Fibroblast of skin of scalp (primary cell): ENCODE measurements at places on chromosomes 12 and 14.

- DNase-seq = no peak
Measured at GRCh38 chr14:77310026-77310425, 10.7 kb downstream of the POMT2 start.

DNA sequence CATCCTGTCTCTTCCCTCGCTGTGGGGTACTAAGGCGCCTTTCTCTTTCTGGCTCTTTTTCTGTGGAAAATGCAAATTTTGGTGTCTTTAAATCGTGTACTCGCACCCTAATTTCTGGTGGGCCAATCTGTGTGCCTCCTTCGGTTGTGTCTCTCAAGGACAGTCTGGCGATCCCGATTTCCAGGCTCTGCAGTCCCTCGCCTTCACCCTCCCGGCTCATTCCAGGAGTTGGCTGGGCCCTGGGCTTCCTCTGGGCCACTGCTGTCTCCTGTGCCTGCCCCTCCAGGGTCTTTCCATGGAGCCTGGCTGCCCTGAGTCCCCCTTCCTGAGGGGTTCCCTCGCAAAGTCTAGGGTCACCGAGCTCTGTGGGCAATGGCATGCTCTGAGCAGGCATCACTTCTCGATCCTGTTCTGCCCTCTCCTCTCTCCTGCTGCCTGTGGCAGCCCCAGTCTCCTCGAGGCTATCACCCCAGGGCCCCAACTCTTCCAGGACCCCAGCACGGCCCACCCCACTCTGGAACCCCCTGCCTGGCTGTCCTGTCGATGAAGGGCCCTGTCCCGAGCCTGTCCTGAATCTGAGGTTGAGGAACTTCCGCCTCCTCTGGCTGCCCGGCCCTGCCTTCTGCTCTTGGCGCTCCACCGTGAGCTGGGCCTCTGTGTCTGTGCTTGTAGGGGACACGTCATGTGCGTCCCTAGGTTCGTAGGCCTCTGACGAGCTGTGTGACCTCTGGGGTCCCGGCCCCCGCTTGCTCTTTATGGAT is 24.1 kb downstream of the AHNAK2 start:
- DNase-seq = no peak

DNA sequence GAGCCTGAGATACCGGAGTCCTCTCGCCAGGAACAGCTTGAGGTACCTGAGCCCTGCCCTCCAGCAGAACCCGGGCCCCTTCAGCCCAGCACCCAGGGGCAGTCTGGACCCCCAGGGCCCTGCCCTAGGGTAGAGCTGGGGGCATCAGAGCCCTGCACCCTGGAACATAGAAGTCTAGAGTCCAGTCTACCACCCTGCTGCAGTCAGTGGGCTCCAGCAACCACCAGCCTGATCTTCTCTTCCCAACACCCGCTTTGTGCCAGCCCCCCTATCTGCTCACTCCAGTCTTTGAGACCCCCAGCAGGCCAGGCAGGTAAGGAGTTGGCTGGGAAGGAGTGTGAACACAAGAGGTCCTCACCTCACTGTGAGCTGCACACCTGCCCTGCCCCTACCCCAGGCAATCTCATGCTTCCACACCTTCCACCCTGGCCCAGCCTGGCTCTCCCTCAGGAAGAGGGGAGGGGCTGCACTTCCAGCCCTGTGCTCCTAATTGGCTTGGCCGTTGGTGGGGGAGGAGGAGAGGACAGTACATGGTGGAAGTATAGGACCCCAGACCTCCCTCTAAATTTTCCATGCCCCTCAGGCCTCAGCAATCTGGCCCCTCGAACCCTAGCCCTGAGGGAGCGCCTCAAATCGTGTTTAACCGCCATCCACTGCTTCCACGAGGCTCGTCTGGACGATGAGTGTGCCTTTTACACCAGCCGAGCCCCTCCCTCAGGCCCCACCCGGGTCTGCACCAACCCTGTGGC is 6.2 kb downstream of the C1QL4 start:
- no peak for DNase-seq

GRCh38 chr12:53710091-53710490 is 17.2 kb downstream of the CALCOCO1 start:
- DNase-seq = no peak

- DNase-seq = no peak
Measured at GRCh38 chr12:16610001-16610585, 4.1 kb upstream of the LMO3 start.

- DNase-seq = peak; percentile 2
Measured at GRCh38 chr12:130375296-130376287, 37.9 kb downstream of the PIWIL1 start.

- DNase-seq = peak; percentile 80
Measured at GRCh38 chr12:49347311-49348193, 864 bp downstream of the DNAJC22 start.

- no peak for DNase-seq
Measured at GRCh38 chr12:14263742-14264141, 101.7 kb upstream of the ATF7IP start.

GRCh38 chr14:23102801-23103200 is 2.0 kb downstream of the CIROP start:
- DNase-seq = no peak

DNA sequence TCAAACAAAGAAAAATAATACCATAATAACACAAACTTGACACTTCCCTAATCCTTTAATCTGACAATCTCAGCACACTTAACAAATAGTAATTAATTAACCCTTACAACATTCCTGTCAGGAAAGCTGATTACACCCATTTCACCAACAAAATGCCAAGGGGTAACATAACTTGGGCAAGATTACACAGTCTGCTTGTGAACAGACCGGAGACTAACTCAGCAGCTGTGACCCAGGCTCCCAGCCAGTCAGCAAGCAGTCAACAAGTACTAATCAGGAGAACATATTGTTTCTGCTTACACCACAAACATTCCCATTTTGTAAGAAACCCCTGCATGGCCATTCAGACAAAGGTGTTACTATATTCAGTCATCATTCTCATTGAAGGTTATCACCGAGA is 592.5 kb upstream of the FLRT2 start:
- DNase-seq = no peak

DNA sequence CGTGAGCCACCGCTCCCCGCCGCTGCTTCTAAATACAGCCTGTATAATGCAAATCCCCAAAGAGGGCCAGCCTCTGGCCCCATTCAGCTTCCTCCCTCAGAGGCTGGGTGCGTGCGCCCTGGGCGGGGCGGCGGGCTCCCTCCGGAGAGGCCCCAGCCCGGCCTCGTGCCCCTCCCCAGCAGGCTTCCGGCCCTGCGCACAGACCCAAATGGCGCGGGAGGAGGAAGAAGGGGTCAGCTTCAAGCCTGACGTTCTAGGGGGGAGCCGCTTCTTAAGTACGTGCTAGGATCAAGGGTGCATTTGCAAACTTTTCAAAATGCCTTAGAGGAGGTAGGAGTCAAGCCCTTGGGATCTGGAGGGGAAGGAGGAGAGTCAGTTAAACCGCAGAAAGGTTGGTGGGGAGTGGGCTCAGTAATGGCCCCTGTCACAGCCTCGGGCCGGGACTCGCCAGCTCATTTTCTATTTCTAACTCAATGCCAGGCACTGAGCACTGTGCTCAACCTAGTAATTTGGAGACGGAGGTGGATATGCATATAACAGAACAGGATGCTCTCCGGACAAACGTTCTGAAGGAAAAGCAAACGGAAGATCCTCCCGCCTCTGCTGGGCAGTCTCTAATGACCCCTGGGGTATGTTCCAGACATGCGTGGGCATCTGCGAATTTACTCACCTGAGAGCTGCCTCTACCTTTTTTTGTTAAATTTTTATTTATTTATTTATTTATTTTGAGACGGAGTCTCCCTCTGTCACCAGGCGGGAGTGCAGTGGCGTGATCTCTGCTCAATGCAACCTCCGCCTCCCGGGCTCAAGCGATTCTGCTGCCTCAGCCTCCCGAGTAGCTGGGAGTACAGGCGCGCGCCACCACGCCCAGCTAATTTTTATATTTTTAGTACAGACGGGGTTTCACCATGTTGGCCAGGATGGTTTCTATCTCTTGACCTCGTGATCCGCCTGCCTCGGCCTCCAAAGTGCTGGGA is 32.3 kb downstream of the NINJ2 start:
- DNase-seq = no peak

DNA sequence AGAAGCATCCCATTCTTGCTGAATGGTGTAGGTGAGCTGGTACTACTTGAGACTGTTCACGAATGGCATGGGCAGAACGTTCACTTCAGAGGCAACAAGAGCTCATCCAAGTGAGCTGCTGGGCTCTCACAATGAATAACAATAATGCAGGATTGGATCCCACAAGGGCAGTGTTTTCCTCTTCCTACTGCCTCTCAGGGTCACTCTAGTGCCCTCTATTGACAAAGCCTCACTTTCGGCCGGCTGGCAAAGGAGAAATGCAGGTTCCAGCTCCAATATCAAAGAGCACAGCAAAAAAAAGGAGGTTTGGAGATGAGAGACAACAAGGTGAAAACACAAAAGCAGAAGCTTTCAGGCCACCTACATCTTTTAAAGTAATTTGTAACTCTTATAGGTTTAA is 74.6 kb upstream of the MYF6 start:
- peak; percentile 13 for DNase-seq

DNA sequence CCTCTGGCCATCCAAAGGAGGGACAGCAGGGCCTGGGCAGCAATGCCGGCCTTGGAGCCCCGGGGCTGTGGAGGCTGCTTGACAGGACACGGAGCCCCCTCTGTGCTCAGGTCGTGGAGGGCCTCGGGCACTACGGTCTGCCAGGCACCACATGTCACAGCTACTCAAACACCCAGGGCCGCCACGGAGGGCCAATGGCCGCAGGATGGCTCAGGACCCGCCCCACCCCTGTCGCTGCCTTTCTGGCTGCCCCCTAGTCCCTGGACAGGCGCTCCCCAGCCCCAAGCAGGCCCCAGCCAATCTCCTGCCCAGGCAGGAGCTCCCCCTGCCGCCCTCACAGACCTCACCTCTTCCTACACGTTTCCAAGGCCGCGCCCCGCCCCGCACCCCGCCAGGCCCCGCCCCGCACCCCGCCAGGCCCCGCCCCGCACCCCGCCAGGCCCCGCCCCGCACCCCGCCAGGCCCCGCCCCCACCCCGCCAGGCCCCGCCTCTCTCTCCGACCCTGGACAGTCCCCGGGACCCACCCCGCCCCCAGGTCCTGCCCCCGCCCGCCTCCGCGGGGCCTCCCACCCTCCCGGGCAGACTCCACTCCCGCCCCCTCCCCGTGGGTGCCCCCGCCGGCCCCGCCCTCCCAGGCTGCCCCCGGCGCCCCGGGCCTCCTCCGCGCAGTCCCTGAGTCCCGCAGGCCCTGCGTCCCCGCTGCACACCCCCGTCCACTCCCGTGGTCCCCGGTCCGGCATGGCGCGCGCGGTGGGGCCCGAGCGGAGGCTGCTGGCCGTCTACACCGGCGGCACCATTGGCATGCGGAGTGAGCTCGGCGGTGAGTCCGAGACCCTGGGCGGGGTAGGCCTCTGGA is at the start of gene ASPG:
Gene ASPG (plus strand): TSS at position 669 of the 857 bp plus-strand sequence. CDS start 71 bp downstream, at position 740.
- no peak for DNase-seq

GRCh38 chr12:127150028-127150427 is 1116.9 kb upstream of the TMEM132C start:
- DNase-seq = no peak

GRCh38 chr12:1325666-1326065 is 268.7 kb downstream of the FBXL14 start:
- no peak for DNase-seq

GRCh38 chr14:93939304-93940229 is 12.4 kb downstream of the FAM181A start:
- DNase-seq = peak; percentile 64

DNA sequence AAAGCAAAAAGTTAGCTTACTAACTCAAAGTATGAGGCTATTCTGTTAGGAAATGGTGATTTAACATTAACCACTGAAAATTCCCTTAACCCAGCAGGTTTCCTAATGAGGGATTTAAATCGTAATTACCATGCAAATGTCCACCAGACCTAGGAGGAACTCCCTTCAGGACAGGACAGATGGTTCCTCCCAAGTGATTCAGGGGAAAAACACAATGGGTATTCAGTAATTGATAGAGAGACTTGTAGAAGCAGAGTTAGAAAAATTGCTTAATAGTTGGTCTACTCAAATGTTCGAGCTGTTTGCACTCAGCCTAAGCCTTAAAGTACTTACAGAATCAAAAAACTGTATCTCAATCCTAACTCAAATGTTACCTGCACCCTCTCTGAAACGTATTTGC is 21.6 kb downstream of the RERGL start:
- no peak for DNase-seq

DNA sequence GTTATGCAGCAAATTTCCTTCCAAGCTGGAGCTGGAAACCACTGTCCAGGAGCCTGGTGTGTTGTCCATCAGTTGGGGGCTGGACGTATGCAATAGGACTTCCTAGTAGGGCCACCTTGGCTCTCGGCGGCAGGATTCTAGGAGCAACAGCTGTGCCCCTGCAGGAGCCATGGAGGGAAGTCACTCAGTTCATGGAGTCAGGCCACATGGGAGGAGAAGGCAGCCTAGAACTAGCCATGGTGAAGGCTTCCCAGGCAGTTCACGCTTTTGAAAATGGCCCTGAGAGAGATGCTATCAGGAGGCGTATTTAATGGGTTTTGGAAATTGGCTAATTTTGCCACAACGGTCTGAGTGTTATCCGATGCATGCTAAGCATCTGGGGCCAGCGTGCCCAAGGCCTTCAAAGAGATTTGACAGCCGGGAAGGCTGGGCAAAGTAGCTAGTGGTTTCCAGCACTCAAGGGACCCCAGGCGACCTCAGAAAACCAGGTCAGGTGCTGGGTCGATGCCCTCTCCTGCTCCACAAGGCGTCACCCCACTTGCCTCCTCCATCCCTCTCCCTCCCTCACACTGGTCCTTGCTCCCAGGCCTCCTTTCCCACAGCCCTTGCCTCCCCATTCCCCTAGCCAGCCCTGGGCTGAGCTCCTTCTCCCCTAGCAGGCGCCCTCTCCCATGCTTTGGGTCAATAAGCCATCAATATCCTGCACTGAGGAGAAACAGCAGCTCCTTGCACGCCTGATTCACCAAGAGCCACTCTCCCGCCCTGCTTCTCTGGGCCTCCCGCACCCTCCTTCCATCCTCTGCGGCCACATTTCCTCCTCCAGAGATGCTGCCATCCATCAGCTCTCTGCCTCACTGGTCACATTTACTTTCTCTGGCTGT is 30.9 kb upstream of the SYNDIG1L start:
- DNase-seq = no peak

- DNase-seq = peak; percentile 12
Measured at GRCh38 chr14:67815573-67816225, 691 bp downstream of the ZFYVE26 start.

- DNase-seq = no peak
Measured at GRCh38 chr12:99427104-99427503, 220.4 kb upstream of the GARIN6 start.

DNA sequence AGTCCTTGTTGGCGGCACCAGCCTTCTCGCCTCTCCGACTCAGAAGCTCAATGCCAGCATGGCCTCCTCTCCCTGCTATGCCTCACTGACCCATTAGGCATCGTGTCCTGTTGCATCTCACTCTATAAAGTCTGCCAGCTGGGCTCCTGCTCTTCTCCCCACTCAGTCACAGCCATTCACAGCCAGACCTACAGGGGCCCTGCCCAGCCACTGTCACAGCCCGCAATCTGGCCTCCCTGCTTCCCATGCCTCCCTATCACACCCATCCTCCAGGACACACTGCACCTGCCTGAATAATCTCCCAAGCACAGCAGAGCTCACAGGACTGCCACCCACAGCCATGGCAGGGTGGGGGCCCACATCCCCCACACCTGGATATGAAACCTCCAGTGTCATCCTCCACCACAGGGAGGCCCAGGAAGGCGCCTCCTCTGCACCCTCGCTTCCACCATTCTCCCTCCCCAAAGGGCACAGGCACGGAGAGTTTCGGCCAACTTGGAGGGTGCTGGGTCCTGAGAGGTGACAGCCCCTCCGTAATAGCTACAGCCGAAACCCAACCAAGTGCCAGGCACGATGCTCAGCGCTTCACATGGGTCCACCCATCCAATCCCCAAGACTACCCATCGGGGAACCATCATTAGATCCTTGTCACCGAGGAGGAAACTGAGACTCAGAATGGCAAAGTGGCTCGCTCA is 370.3 kb downstream of the BCL11B start:
- no peak for DNase-seq
